ENCODE measurements at places on chromosomes 7 and 10.

GRCh38 chr7:20793248-20793647, 6.6 kb upstream of the SP8 start:
- DNase-seq = no peak

DNA sequence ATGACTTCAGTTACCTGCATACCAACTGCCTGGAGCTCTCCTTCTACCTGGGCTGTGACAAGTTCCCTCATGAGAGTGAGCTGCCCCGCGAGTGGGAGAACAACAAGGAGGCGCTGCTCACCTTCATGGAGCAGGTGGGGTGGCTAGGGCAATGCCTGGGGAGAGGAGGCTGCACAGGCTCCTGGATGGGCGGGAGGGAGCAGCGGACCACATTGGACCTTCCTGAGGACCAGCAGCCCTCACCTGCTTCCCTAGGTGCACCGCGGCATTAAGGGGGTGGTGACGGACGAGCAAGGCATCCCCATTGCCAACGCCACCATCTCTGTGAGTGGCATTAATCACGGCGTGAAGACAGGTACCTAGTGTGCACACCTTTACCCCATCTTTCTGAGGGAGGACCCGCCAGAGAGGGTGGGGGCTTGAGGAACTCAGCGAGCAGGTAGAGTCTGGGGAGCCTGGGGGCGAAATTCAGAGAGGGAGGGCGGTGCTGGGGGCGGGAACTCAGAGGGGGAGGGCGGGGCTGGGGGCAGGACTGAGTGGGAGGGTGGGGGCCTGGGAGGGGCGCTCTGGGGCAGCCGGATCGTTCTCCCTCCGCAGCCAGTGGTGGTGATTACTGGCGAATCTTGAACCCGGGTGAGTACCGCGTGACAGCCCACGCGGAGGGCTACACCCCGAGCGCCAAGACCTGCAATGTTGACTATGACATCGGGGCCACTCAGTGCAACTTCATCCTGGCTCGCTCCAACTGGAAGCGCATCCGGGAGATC, 9.0 kb downstream of the AEBP1 start:
- DNase-seq = no peak

- no peak for DNase-seq
These were observed 438.1 kb upstream of the NRP1 start for GRCh38 chr10:33772370-33773252.

DNA sequence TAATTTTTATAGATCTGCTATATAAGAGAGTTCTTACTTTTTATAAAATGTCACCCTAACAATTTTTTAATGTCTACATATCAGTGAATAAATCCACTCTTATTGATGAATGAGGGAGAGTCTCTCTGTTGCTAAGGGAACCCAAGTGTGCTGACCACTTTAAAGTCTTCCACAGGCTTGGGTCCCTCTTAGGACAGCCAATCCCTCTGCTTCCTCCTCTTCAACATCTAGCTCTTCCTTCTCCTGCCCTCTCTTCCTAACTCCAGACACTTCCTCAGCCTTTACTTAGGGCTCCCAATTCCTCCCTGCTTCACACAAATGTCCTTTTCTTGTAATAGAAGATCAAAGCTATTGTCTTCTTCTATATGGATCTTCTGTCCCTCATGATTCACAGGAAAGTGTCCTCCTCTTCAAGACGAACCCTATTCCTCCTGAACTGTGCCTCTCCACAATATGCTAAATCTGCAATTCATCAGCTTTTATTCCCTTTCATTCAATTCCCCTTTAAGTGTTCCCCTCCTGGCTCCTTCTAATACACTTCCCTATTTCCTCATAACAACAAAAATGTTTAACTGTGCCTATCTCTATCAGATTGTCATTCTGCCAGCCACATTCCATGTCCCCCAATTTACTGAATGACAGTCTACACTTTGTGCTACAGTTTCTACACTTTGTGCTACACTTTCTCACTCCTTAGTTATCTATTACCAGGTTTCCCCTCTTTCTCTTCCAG, 37.7 kb downstream of the CDK6 start:
- DNase-seq = no peak

DNA sequence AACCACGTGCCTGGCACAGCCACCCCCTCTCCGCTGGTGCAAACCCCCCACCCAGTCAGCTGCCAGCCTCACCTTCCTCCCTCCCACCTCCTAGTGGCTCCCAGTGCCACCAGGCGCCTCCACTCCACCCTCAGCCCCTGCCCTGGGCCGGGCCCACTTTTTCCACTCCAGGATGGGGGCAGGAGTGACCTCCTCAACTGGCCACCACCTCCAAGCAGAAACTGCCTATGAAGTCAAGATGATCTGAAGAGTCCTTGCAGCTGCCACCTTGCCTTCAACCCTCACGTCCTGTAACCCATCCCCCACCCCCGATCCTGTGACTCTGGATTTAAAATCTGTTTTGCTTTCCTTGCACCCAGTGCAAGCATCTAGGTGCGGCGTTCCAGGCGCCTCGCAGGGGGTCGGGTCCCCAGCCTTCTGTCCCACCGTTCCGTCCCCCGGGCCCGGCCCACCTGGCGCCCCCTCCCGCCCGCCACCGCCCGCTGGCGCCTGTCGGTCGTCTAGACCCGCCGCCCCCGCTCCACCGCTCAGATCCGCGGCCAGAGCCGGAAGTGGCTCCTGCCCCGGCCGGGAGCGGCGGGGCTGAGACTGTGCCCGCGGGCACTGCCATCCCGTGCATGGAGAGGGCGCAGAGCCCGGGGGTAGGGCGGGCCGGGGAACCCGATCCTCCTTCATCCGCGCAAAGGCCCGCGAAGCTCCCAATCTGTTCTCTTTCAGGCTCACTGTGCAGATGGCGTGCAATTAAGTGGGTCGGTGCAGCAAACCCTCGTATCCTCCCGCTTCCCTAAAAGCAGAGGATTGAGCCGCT, 51.2 kb upstream of the GTF2I start:
- DNase-seq = peak; percentile 15

DNA sequence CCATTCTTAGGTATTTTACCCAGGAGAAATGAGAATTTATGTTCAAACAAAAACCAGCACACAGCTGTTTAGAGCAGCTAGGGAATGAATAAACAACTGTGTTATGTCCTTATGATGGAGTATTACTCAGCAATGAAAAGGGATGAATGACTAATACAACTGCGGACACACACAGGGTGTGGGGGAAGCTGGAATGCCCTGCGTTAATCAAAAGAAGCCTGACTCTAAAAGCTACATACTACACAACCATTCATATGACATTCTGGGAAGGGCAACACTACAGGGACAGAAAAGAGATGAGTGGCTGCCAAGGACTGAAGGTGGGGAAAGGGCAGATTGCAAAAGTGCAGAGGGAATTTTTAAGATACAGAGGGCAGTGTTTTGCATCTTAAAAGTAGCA, 64.0 kb downstream of the DLG5 start:
- DNase-seq = no peak

DNA sequence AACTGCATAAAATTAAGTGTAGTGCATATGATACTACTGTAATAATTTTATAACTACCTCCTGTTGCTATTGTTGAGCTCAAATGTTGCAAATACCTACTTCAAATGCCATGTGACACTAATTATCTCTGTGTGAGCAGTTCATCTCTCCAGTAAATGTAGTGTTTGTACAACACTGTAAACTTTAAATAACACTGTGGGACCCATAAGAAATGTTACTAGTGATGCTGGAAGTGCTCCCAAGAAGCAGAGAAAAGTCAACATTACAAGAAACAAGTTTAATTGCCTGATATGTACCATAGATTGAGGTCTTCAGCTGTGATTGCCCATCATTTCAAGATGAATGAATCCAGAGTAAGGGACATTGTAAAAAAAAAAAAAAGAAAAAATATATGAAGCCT, 39.9 kb downstream of the RALA start:
- DNase-seq = no peak
